Stimulated activated CD8-positive, alpha-beta memory T cell treated with anti-CD3 and anti-CD28 coated beads, Interleukin-15, amount 100 ng/mL, for 1 hour (primary cell): ENCODE measurements at places on chromosomes 13 and 19.

GRCh38 chr19:8421484-8422461, 8.7 kb downstream of the MARCHF2 start:
- no peak for DNase-seq

DNA sequence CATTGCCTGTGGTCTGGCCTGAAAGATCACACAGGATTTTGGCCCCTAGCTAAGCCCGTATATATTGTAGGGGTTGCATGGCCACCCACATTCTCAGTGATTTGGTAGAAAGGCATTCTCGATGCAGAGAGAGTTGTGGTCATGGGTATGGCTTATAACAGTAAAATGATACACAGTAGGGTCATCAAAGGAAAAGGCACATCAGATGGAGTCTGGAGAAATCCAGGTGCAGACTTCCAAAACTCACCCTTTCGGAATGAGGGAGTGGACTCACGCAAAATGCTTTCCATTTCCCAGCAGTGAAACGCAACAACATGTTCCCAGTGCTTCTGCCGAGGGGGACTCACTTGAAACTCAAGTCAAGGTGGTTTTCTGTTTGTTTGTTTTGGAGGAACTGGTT, 802.5 kb upstream of the SLITRK1 start:
- no peak for DNase-seq

DNA sequence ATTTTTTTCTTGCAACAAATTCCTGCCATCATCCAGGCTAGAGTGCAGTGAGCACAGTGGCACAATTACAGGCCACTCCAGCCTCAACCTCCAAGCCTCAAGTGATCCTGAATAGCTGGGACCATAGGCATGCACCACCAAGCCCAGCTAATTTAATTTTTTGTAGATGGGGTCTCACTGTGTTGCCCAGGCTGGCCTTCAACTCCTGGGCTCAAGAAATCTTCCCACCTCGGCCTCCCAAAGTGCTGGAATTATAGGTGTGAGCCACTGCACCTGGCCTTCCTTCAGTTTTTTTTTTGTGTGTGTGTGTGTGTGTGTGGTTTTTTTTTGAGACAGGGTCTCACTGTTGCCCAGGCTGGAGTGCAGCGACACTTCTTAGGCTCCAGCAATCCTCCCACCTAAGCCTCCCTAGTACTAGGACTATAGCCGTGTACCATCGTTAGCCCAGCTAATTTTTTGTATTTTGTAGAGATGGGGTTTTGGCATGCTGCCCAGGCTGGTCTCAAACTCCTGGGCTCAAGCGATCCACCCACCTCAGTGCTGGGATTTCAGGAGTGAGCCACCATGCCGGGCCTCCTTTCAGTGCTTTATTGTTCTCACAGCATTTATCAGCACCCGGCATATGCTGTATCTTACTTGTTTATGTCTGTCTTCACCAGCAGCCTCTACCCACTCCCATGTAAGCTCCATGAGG, 5.9 kb upstream of the SRRM5 start:
- DNase-seq: no peak

- no peak for DNase-seq
These were observed 60.0 kb downstream of the RASA3 start for GRCh38 chr13:114072421-114072820.

DNA sequence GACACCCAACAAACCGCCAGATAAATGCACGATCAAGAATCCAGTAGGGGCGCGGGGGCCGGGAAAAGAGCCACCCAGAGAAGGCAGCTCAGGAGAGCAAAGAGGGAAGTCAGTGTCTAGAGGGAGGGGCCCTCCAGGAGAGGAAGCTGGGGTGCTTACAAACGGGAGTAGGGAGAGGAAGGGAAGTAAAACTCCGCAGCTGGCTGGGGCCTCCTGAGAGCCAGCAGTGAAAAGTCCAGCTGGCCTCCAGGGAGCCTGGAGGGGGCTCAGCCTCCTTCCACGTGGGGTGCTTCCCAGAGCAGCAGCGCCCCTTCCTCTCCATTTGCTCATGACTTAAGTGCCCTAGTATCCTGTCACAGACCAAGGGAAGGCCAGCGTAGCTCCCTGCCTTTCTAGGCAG, 51.8 kb downstream of the TMED1 start:
- DNase-seq: no peak

GRCh38 chr13:90455823-90456222, 891.7 kb upstream of the MIR17HG start:
- no peak for DNase-seq

- no peak for DNase-seq
These were observed 93.5 kb upstream of the MRI1 start for GRCh38 chr19:13670846-13671245.

DNA sequence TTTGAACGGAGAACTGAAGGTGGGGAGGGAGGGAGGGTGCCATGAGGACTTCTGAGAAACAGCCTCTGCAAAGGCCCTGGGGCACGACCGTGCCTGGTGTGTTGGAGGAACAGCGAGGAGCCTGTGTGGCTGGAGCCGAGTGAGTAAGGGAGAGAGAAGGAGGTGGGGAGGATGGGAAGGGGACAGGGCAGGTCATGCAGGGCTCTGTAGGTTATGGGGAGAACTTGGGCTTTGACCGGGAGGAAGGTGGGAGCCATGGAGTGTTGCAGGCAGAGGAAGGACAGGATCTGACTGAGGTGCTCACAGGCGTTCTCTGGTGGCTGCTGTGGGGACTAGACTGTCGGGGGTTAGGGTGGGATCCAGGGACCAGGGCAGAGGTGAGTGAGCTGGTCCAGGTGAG, 6.7 kb downstream of the MPND start:
- DNase-seq: no peak

DNA sequence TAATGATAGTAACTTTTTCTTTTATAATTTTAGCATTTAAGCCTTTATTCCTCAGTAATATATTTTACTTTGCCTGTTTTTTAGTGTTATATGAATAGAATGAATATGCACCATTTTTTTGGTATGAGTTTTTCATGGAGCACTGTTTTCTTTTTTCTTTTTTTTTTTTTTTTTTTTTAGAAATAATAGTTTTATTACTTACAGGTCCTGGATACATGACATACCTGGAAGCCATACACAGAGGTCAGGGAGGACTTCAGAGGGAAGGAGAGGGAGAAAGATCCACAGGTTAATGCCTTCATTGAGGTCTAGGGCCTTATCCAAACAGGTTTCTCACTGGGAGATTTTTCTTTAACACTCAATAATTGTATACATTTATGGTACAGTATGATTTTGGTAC, 26.4 kb downstream of the KCTD4 start:
- DNase-seq: no peak

DNA sequence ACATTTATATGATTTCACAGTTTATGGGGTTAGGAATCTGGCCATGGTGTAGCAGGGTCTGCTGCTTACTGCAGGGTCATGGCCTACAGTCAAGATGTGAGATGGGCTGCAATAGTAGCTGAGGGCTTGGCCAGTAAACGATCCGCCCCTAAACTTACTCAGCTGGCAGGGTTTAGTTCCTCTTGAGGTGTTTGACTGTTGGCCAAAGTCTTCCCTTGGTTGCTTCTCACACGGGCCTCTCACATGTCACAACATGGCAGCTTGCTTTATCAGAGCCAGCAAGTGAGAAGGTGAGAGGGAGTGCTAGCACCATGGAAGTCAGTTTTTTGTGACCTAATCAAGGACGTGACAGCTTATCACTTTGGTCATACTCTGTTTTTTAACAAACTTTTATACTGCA, 77.1 kb downstream of the DNAJC3 start:
- no peak for DNase-seq

DNA sequence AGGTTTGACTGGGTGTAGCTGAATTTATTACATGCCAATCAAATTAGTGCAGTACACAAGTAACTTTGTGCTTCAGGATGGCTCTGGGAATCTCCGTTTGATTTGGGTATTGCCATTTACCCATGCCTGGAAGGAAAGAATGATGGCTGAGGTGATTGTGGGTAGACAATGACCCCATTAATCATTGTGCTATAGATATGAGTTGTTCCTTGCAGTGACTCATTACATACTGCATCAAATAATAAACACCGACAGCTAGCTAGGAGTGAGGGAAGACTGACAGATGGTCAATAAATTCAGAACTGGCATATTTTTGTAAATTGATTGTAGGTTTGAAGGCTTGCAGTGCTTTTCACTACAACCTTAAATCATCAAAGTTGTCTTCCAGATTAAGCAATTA, 1069.5 kb downstream of the DIAPH3 start:
- no peak for DNase-seq

GRCh38 chr19:7795555-7796161, 32.6 kb downstream of the CLEC4M start:
- no peak for DNase-seq

- no peak for DNase-seq
These were observed 9.6 kb upstream of the ZNRF4 start for GRCh38 chr19:5445561-5446055.

GRCh38 chr13:63279136-63279535, 1863.5 kb upstream of the PCDH20 start:
- no peak for DNase-seq

- no peak for DNase-seq
These were observed 9.2 kb upstream of the EHD2 start for GRCh38 chr19:47704024-47704423.

DNA sequence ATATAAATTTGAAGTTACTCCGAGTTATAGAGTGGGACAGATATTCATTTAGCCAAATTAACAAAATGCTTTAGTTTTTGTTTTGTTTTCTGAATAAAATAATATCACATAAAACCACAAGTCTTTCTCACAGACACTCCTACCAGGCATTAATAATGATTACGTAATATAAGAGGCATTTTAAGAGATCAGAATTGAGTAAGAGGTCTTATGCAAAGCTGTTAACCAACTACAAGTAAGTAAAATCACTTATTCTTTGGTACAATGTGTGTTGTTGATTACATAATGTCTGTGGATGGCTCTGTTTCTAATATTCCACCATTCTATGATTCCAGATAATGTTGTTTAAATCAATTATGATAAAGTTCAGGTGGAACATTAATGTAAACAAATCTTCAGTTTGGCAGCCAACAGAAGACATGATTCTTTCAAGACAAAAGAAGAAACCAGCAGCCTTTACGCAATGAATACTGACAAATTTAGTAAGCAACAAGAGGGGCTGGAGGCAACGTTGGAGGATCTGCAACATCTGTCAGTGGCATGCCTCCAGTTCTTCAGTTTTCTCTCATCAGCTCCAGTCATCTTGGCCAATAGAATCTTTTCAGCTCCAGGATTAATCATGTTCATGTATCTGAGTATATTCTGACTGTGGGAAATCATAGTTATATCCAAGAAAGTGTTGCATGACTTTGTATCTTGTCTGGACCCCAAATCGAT, 403.8 kb downstream of the SLITRK5 start:
- DNase-seq: no peak

- DNase-seq: no peak
These were observed 1979.9 kb upstream of the PRR20A start for GRCh38 chr13:55160867-55161266.

- DNase-seq: no peak
These were observed 147.4 kb downstream of the PTPRS start for GRCh38 chr19:5193192-5193591.

GRCh38 chr13:50893211-50893852, 16.3 kb upstream of the RNASEH2B start:
- DNase-seq: no peak

GRCh38 chr19:19022380-19022961, 10.8 kb downstream of the SUGP2 start:
- DNase-seq: no peak

GRCh38 chr19:8614455-8614854, 3.9 kb upstream of the ADAMTS10 start:
- DNase-seq: no peak

GRCh38 chr19:34979819-34980640, 16.0 kb upstream of the ZNF792 start:
- no peak for DNase-seq

GRCh38 chr13:64066711-64067110, 2651.1 kb upstream of the PCDH20 start:
- no peak for DNase-seq

DNA sequence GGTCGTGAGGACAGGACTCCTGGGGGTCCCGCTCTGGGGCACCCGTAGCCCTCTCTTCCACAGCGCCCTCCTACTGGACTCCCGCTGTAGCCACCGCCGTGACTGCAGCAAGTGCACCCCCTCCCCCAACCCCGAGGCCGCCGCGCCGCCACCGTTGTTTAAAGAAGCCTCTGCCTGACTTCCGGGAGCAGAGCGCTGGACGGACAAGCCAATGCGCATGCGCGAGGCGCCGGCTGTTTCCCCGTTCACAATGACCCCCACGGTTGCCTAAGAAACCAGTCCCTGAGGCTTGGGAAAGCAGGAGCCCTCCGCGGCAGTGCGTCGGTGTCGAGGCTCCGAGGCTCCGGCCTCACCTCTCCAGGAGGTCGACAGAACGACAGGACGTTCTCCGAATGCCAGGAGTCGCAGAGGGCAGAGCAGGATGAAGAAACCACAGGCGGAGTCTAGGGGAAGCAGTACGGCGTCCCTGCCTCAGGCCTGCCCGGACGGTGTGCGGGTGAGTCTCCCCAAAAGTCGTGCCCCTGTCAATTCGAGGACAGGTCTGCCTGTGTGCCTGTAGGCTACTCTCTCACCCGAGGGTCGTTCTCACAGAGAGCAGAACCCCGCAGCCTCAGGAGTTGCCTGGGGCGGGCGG, 70.5 kb upstream of the ZNF420 start:
- DNase-seq: no peak

GRCh38 chr13:96696389-96696900, 297.8 kb downstream of the OXGR1 start:
- DNase-seq: no peak

DNA sequence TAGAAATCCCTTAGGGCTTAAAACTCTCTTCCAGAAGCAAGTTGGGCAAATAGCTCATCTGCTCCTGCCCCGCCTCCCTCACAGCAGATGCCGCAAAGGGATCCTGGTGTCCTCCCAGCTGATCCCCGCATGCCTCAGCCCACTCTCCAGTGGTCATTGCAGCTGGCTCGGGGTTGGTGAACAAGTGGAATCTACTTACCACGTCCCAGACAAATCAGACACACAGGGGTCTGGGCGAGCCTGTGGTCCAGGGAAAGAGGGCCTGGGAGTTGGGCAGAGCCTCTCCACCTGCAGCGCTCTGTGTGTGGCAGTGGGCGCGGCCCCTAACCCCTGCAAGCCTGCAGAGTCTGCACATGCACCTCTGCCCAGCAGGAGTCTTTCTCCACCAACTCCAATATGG, 10.8 kb upstream of the C19orf33 start:
- no peak for DNase-seq

GRCh38 chr19:43469160-43469480, 3.7 kb upstream of the LYPD3 start:
- DNase-seq: no peak

GRCh38 chr19:49690079-49690655, 749 bp upstream of the CPT1C start:
- no peak for DNase-seq

DNA sequence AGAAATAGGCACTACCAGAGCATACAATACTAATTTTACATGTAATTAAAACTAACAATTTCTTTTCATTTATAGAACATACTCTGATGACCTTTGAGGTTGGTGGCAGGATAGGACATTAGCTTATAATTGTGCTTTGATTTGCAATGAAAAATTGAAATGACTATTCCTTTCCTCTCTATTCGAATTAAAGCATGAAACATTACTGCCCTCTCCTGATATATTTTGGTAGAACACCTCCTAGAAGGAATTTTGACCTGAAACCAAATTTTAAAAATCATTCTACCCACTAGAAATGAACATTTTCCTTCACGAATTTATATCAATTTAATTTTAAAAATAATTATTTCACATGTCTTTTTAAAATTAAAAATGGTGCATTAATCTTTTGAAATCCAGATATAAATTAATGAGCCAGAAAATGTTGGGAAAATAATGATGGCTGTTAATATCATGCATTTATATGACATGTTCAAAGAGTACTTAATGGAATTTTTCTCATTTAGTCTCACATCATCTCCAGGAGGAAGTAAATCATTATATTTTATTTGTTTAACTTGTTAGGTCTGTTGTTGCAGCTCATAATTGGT, 556.3 kb upstream of the ARGLU1 start:
- DNase-seq: no peak

- no peak for DNase-seq
These were observed 437.2 kb downstream of the LIG4 start for GRCh38 chr13:107778094-107778493.
